Suppressor macrophage (primary cell): ENCODE measurements at places on chromosomes 3 and 15.

DNA sequence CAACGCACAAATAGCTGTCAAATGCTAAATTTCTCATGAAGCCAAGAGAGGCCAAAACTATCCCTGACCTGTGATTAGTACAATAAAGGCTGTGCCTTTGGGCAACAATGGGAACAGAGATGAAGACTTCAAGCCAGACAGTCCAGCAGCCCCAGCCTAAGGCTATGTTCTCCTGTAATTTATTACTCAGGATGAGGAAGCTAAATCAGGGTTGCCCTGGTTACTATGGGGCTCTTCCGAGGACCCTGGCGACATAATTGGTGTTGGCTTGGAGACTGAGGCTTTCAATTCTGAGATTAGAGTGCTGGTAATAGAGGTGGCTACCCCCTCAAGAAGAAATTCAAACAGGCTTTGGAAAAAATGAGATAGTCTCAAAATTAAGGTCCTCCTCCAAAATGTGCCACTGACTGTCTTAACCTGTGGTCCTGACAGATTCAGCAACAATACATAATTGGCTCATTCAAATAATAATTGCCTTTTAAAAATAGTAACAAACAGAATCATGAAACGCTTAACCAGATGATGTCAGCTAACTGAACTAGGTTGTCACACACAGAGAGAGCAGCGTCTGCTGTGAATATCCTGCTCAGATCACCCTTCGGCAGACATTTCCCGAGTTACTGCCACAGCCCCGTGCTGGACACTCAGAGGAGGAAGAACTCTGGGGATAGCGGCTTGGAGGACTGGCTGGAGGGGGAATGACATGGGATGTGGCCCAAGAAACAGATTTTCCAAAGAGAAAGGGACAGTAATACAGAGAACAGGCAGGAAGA, 43.0 kb downstream of the NSMCE3 start:
- DNase-seq, result no peak

DNA sequence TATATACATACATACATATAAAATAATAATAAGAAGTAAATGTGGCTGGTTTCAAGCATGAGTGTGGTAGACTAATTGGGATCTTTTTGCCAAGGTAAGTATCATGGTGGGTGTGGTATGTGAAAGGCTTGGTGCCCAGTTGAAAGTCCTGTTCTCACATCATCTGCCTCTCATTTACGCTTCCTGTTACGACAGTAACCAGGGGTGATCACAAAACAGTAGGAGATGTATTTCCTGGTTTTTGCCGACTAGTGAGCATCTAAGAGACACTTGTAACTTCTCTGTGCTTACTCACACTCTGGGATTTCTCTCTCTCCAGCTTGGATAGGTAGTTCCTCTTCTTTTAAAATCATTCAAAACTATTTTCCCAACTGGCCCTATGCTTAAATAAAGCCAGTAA, 1028.3 kb upstream of the NR2F2 start:
- no peak for DNase-seq

GRCh38 chr3:159583662-159584061, 405.0 kb upstream of the IL12A start:
- no peak for DNase-seq

GRCh38 chr3:194328053-194328657, 23.0 kb downstream of the CPN2 start:
- no peak for DNase-seq

DNA sequence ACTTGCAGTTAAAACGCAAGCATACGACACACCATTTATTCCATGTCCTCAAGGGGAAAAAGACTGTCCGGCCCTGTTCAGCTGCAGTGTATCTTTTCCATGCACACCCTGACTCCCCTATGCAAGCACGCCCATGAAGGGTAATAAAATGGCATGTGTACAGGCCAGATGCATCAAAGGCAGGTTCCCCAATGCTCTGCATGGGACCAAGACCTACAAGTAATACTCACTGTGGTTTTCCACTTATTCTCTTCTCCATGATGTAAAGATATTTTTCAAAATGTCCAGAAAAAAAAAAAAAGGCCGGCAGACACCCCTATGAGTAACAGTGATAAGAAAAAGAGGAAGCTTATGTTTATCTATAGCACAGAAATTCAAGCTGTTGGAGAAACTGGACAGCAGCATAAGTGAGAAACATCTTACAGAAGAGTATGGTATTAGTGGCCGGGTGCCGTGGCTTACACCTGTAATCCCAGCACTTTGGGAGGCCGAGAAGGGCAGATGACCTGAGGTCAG, 70.8 kb downstream of the MCF2L2 start:
- DNase-seq, result no peak

- peak; percentile 68 for DNase-seq
Measured at GRCh38 chr3:60932643-60933042, 318.6 kb downstream of the FHIT start.

DNA sequence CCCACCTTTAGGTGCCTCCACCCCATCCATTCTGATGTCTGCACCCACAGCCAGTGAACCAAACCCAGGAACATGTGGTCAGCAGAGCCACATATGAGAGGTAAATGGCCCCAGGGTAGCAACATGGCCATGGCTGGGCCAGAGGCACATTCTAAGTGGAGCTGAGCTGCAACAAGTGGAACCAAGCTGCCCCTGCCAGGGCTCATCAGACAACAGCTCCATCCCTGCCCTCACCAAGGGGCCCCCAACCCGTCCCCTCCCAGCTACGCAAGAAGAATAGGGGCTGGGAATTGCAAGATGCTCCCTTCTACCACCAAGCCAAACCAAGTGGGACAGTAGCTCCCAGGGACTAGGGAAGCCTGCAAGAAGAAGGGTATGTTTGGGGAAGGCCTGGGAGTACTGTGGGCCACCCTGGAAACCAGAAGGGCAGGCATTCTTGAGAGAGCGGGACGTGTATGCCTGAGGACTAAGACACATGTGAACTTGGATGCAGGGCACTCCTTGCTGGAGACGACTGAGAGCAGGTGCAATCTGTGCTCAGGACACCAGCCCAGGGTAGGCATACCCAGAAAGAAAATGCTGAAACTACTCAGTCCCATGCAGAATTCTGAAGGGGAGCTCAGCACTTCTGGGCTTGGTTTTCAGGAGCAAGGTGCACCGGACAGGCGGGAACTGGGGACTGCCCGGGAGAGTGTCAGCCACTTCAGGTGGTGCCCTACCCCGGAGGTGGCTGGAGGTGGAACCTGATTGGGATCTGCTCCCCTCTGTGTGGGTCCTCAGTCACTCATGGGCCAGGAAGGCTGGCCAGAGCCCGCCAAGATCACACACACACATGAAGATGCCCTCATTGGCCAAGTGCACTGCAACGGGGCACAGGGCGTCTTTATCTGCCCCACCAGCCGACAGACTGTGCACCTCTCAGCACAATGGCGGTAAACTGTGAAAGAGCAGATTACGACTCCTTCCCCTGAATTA, 9.5 kb downstream of the MYL3 start:
- DNase-seq, result no peak

DNA sequence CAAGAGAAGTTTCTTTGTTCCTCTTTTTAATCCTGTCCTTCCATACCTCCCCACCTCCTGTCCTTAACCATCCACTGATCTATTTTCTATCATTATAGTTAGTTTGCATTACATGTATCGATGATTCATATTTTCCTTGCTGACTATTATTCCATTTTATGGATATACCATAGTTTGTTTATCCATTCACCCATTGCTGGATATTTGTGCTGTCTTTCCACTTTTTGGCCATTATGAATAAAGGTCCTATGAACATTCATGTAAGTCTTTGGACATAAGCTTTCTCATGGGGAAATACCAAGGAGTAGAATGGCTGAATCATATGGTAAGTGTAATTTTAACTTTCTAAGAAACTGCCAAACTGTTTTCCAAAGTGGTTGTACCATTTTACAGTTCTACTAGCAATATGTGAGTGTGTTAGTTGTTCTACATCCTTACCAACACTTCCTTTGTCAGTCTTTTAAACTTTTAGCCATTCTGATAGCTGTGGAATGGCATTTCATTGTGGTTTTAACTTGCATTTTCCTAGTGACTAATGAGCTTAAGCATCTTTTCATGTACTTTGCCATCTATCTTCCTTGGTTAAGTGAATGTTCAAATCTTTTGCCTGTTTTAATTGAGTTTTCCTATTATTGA, 11.7 kb downstream of the ATP6V1A start:
- no peak for DNase-seq

DNA sequence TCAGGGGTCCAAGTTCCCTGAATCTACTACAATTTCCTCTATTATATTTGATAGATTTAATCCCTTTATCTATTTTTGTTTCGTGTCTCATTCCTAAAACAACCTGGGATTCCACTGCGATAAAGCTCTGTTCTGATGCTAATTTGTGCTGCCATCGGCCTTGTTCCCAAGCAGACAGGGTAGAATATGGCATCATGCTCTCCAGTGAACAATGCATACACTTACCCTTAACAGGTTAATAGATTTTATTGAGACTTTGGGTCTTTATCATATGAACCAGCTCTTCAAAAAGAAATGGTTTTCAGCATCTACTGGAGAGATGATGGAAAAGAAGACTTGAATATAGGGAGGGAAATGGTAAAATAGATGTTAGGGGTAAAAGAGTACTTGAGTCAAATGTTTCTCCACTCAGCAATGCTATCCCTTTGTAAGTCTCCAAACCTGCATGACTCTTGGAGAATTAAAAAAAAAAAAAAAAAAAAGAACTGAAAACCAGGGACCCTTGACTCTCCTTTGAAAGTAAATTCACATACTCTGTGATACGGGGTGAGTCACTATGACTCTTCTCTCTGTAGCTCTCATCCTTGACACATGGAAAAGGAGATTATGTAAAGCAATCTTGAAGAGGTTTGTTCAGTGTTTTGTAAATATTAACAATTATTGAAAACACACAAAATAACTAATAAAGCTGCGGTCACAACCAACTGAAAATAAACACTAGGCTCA, 268.8 kb downstream of the ZBTB20 start:
- DNase-seq, result peak; percentile 27

DNA sequence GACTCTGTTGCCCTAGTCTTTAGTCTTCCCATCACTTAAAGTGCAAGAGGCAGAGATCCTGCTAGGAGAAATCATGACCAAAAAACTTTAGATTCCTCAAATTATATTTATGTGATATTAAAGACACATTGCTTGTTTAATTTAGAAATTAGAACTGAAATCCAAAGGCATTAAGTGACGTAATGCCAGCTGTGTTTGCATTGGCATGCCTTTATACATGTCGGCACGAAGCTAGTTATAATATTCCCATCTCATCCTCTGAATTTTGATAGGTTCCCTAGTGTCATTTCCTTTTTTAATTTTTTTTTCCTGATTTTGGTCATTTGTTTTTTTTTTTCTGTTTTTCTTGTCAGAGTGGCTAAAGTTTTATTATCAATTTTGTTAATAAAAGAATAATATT, 203.5 kb upstream of the ZBTB20 start:
- no peak for DNase-seq

DNA sequence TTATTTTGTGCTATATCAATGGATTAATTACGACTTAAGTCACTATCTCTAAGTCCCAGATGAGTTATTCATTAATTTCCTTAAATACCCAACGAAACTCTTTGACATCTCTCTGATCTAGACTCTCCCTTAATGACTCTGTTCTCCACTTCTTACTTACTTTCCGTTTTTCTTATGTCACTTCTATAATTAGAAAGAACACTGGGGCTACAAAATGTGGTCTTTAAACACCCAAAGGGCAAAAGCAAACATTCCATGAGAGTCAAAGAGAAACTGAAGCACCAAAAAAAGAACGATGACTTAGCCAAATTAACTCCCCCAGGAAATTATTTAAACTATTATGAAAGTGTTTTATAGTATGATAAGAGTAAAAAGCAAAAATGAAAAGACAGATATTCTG, 166.4 kb upstream of the UBE2E2 start:
- DNase-seq, result no peak

GRCh38 chr15:79357566-79357965, 46.7 kb downstream of the TMED3 start:
- DNase-seq, result peak; percentile 72

GRCh38 chr3:138625707-138626365, 17.3 kb downstream of the FAIM start:
- no peak for DNase-seq

DNA sequence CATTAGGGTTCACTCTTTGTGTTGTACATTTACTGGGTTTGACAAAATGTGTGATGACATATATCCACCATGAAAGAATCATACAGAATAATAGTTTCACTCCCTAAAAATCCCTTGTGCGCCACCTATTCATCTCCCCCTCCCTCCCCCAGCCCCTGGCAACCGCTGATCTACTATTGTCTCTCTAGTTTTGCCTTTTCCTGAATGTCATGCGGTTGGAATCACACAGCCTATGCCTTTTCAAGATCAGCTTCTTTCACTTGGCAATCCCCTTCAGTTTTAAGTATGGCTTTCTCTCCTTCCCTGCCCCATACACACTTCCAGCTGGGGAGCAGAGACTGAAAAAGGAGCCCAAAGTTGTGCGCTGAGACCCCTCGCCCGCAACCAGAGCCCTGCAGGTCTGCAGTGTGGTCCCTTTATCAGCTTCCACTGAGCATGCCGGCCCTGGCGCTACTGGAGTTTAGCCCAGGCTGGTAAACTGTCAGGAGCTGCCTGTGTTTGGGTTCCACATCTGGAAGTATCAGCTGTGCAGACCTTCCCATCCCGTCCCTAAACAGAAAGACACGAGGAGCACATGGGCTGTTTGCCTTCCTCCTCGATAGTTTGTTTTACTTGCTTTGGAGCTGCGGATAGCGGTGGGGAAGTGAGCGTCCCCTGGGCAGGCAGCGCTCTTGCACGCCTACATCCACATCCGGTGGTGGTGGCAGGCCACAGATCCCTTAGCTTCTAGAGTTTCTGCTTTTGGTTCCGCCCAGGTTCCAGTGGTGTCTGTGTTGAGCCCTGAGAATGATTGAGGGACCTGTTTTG, 12.3 kb downstream of the BOC start:
- peak; percentile 85 for DNase-seq

DNA sequence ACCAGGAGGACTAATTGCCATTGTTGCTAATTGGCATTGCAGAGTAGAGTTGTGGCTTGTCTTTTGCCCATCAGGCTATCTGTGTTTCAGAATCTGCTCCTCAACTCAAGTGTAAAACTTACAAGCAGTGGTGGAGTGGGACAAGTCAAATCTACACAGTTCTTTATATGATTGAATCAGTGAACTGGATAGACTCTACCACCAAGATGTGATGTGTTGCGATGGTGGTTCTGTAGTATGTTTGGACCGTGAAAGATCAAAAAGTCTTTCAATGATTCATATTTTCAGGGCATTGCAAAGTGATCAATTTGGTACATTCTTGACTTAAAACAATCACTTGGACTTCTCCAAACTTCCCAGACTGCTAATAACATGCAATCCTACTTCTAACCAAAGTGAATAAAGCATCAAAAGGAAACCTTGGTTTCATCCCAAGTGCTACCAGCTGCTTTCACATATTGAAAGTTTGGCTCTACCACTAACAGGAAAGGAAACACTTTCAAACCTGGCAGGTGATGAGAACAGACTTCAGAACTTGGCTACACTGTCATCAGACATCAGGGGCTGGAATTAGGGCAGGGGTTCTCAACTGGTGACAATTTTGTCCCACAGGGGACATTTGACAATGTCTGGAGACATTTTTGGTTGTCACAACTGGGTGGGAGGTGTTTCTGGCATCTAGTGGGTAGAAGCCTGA, 844.7 kb upstream of the CFAP20DC start:
- DNase-seq, result no peak

DNA sequence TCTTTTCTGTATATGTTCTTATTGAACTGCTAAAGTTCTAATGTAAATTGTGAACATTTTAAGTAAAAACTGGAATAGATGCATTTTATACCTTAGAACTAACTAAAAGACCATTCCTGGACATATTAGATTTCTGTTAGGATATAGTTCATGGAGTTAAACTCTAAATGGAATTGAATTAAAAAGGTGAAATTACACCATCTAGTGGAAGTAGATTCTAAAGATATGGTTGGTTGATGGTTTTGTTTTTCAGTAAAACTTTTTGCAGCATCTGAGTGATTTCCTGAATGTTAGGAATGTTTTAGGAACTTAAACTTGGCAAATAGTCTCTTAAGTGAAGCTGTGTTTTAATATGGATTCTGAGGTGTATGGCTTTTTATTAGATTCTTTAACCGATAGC, 96.8 kb downstream of the SLMAP start:
- DNase-seq, result no peak
